ENCODE measurements at places on chromosomes 4 and X.

DNA sequence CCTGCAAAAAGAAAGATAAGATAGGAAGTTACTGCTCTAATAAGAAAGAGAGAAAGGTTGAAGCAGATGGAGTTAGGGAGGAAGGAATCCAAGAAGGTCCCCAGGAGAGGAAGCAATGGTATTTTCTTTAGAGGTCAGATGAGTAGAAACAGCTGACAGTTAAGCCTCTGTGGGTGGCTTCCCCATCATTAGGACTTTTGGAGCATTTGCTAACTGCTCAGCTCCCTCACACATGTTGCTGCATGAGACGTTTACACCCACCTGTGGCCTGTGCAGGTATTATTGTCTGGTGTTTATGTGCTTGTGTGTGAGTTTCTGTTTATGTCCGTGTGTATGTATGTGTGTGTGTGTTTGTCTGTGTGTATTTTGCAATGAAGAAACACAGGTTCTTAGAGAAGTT lies 346.8 kb downstream of the RAB28 start:
- no peak for DNase-seq

- DNase-seq: no peak
These were observed 68.7 kb downstream of the MAPK10 start for GRCh38 chr4:86291180-86291579.

- no peak for DNase-seq
These were observed 43.5 kb downstream of the ASIC5 start for GRCh38 chr4:155822572-155822971.

GRCh38 chr4:27191592-27191991 lies 331.0 kb downstream of the STIM2 start:
- no peak for DNase-seq

- DNase-seq: no peak
These were observed 290.5 kb downstream of the BMPR1B start for GRCh38 chr4:95048296-95048695.

DNA sequence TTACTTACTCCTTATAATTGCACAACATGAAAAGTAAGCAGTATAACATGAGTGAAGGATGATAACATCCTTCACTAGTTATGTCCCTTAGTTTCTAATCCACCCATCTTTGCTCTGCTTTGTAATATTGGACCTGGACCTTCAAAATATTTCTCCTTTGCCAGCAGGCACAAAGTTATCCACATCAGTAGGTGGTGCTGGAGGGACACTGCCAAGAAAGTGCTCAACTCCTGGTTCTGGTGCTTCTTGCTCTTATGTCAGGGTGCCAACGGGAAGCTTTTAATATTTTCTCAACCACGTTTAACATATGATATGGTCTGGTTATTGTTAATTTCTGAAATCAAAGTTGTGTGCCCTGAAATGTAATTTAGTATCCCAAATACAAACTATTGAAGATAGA lies 49.1 kb downstream of the TMEM165 start:
- no peak for DNase-seq

DNA sequence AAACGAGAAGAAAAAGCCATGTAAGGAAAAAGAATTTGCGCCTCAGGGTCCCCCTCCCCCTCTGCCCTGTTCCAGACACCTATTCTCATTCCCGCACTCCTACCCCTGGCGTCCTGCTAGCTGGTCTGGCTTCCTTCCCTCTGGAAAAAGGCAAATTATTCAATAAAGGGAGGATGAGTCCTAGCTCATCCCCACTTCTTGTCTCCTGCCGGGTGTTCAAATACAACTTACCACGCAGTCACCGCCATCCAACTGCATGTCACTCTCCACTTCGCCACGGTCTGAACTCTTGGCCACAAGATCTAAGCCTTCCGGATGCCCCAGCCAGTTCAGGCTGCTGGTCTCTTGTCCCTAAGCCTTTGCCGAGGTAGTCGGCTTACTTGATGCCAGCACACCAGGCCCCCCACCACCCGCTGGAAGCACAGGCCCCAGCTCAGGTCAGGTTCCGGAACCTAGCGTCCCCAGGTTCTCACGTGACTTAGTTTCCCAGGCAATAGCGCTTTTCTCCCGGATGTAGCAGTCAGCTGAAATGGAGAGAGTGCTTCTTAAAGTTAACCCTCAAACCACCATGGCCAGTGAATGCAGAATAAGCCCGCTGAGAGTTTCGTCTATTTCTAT lies 209.6 kb upstream of the SPIN4 start:
- peak; percentile 51 for DNase-seq

DNA sequence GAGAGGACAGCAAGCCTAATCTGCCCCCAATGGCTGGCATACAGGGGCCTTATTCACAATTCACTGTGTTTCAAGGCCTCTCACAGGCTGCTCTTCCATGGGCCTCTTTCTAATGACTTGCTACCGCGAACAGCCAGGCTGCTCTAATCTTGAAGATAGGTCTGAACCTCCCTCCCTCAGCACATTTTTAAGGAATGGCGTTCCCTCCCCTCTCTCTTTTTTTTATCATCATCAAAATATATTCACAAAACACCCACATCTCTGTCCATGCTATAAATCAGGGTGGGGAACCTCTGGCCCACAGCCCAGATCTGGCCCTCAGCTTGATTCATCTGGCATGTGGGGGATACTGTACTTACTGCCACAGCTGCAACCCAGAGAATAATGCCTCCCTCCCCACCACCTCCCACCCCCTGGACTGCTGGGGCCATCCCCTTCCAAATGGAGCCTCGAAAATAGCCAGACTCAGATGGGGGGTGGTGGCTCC lies 76.2 kb upstream of the PLAC1 start:
- DNase-seq: no peak

DNA sequence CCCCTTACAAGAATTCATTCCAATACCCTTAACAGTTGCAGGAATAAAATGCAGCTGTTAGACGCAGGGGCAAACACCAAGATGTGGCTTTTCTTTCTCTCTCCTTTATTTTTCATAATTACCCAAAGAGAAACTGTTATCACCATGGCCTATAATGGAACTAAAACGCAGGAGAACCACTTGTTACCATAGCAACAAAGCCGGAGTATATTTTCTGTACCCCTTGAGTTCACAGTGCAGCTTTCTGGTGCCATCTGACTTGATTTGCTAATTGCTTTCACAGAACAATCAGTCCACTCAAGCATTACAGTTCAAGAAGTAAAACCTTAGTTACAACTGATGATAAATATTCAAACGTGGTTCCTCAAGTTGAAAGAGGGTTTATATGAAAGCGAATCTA lies 157.9 kb downstream of the AMELX start:
- no peak for DNase-seq

Measured in CD4-positive, alpha-beta T cell treated with Interleukin-15 for 4 hours (primary cell).